NCI-H2227 treated with DMSO at 0.1 percent for 48 hours (cell line): ENCODE measurements at places on chromosomes 3 and 15.

DNA sequence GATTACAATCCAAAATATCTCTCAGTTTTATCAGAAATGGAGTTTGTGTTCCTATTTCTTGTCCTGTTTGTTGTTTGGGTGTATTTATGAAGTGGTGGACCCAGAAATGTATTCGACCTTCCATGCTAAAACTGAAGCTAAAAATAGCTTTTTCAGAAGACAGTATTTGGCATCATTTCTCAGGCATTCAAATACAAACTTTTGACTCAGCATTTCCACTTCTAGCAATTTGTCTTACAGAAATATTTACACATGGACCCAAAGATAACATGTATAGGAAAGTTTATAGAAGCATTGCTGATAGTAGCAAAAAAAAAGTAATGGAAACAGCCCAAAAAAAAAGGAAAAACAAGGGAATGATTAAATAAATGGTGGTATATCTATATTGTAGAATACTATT is 156.3 kb downstream of the HCN4 start:
- DNase-seq: no peak

DNA sequence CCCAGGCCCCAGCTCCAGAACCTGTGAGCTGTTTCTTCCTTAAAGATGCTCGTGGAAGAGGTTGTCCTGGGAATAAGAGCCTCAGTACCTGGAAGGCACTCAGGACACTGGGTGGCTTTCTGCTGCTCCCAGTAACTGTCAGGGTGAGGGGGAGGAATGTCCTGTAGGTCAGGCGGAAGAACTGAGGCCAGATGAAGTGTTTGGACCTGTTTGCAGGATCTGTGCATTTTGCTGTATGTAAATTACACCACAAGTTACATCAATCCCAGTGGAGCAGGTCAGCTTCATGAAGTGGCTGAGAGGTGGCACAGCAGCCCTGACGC is 27.1 kb downstream of the HDAC11 start:
- DNase-seq: no peak

DNA sequence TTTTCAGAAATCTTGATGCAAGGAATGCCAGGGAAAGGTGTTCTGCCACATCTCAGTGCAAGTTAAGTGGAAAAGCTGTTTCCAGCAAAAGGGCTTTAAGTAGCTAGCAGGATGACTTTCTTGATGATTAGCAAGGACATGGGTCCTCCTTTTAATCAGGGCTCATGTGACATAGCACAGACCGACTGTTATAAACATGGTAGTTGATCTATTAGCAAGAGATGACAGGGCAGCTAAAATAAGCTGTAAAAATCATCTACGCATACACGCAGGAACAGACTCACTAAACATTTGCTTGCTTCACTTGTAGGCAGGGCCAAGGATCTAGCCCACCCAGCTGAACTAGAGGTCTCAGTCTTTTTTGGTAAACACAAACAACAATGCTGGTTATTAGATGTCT is 69.0 kb downstream of the GOLIM4 start:
- no peak for DNase-seq

DNA sequence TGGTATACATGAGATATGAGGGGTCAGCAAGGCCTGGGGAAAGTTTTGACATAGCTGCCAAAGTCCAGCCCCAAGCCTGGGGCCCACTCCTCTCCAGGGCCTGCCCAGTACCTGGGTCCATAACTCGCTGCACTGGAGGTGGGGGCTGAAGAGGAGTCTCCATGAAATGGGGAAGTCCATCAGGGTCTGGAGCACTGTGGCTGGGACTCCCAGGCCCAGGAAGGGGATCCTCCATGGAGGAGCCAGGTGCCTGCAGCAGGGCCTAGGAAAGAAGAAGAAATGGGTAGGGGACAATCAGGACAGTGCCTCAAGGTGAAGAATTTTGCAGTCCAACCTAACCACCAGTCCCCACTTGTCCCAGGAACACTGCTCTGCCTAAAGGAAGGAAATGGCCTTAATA is 8.2 kb downstream of the GORASP1 start:
- no peak for DNase-seq

GRCh38 chr3:71245971-71246880 is 337.3 kb downstream of the FOXP1 start:
- DNase-seq: no peak
